Natural killer cell (primary cell): ENCODE measurements at places on chromosomes 7 and 10.
A peak's percentile ranks its signal among the peaks of the same experiment; 100 is the strongest.

DNA sequence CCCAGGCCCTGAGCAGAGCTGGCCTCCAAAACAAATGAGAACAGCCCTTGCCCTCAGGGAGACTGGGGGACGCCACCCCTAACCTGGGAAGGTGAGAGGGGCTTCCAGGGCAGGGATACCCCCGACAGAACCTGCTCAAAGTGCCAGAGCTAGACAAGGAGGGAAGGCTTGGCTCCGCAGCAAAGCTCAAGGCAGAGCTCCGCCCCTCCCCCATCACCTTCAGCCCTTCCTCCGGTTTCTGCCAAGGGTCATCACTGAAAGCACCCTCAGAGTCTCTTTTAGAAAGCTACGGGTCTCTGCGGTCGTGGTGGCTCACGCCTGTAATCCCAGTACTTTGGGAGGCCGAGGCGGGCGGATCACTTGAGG, 73.4 kb upstream of the CUX1 start:
- DNase-seq = no peak

GRCh38 chr7:148847815-148848734, 36.0 kb downstream of the EZH2 start:
- DNase-seq = no peak

GRCh38 chr7:123533929-123534382, 439 bp downstream of the IQUB start:
- DNase-seq = no peak

GRCh38 chr7:144780071-144780608, 55.7 kb downstream of the TPK1 start:
- DNase-seq = no peak

- DNase-seq = peak; percentile 1
Observed at GRCh38 chr7:112665709-112666108, 124.5 kb downstream of the TMEM168 start.

GRCh38 chr10:71984126-71984808, 20.1 kb downstream of the CHST3 start:
- DNase-seq = no peak

DNA sequence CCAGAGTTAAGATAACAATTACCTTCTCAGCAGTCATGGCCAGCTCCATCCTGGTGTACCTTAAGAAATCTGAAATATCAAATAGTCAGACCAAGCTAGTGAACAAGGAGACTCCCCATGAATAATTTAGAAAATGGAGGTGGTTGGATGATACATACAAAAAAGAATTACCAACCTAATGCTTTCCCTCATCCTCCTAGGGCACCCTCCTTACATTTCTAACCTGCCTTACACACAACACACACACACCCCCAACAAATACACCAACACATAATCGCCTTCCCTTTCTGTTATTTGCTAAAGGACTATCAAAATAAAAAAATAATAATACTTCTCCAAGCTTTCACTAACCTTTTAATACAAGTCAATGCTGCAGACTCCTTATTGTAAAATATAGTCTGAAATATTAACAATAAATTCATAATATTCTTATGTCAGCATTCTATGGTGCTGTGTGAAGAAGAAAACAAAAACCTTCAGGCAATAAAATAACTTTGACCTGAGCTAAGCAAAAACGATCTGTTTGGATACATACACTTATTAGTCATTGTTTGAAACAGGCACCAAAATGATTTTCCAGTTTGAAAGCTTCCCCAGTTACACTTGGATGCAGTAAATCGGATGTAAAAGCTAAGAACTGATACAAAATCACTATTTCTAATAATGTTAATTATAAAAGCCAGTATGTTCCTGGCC, 3.4 kb downstream of the TWIST1 start:
- DNase-seq = no peak

DNA sequence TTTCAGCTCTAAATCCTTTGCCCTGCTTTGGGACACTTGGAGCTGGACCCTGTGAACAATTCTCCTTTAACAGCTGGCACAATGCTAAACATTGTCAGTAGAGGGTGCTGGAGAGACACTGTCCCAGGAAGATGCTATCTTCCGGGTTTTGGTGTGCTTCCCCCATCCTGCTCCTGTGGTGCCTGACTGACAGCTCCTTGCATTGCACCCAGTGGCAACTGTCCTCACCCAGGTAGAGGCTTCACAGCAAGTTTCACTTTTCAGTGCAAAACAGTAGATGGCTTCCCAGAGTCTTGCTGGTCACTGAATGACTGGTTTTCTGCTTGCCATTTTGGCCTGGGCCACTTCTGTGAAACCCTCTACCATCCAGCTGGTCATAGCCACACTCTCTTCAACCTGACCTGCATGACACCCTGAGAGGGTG, 77.3 kb downstream of the CDC14C start:
- DNase-seq = no peak
